ENCODE measurements at places on chromosomes 2 and 18.

DNA sequence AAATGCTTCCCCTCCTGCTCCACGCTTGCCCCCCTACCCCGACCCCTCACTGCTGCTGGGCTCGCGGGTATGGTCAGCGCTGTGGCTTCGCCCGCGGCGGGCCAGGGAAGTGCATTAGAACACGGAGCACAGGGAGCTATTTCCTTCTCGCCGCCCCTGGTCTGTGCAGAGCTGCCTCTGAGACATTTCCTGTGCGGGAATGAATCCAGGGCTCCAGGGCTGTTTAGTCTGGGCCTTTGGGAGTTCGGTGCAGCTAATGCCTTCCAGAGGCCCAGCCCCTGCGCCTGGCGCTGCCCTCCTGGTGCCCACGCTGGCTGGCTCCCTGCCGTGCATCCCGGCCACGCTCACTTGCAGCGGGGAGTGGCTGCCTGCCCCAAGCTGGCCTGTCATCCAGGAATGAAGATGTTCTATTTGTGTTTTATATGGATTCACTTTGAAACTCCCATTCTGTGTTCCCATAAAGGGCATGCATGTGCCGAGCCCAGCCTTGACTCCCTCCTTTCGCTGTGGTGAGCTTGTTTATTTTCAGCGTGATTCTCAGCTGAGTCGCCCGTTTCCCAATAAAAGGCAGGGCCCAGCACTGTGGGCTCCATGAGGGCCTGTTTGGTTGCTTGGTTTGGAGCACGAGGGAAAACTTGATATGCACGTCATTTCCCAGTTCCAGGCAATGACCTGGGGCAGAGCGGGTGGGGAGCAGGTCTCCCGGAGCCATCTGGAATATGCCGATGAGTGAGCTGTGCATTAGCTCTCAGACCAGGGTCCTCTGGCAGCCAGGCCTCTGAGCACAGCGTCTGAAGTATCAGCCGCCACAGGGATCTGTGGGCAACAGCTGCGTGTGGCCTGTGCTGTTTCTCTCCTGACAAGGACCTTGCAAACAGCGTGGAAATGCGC lies 42.7 kb downstream of the SH3RF3 start:
- no peak for DNase-seq

- no peak for DNase-seq
These were observed 43.1 kb upstream of the TGFA start for GRCh38 chr2:70596739-70597138.

- no peak for DNase-seq
These were observed 40.6 kb downstream of the ZNF516 start for GRCh38 chr18:76454418-76454817.

DNA sequence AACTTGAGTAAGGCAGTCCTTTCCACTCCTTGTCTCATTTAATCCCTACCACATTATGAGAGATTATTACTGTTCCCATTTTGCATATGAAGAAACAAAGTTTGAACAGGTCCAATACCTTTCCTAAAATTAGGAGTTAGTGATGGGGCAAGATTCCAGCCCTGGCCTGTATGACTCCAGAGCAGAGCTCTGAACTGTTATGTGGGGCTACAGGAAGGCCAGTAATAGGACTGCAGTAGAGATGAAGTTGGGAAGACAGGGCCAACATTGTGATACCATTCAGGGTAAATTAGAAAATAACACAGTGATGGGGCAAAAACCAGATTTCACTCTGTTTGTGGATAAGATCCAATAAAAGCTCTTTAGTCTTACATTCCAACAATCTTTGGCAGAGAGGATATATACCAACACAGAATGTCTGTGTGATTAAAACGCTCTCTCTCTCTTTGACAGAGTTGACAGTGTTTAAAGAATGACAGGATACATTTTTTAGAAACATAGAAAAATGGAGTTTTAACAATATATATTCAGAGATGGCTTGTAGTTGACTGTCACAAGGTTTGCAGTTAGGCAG lies 22.7 kb downstream of the KATNAL2 start:
- no peak for DNase-seq

DNA sequence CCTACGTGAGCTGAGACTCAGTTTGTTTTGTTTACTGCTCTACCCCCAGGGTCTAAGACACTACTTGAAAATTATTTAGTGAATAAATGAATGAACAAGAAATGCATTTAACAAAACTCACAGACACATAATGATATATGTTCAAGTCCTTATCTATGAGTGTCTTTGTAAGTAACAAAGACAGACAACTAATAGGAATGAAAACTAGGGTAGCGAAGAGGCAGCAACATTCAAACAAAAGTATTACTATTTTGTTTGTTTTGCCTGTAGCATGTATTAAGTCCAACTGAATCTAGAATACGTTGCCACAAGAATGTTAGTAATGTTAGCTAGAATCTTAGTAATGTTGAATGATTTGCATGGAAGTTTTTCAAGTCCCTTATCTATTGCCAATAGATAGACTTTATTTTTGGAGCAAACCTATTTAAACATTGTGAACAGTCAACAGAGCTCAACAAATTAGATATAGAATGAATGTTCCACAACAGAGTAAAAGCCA lies 144.8 kb upstream of the VWC2L start:
- no peak for DNase-seq

GRCh38 chr2:173607606-173608311 lies 253.1 kb downstream of the CDCA7 start:
- DNase-seq: no peak

DNA sequence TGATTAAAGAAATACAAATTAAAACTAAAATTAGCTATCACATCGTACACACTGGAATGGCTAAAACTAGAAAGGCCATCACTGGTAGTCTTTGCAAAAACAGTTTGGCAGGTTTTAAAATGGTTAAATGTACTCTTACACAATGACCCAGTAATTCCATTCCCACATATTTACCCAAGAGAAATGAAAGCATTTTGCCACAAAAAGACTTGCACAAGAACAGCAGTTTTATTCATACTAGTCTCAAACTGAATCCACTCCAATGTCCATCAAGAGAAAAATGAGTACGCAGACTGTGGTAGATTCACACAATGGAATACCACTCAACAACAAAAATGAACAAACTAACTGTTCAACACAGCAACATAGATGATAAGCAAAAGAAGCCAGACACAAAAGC lies 29.1 kb downstream of the SP140L start:
- DNase-seq: no peak

GRCh38 chr2:200007306-200007705 lies 51.9 kb downstream of the MAIP1 start:
- DNase-seq: no peak

GRCh38 chr2:71891719-71892422 lies 255.8 kb downstream of the CYP26B1 start:
- no peak for DNase-seq

- no peak for DNase-seq
These were observed 2.3 kb upstream of the NAPG start for GRCh38 chr18:10523544-10523943.

- peak; percentile 44 for DNase-seq
These were observed 18.0 kb downstream of the TWIST2 start for GRCh38 chr2:238865744-238866355.

DNA sequence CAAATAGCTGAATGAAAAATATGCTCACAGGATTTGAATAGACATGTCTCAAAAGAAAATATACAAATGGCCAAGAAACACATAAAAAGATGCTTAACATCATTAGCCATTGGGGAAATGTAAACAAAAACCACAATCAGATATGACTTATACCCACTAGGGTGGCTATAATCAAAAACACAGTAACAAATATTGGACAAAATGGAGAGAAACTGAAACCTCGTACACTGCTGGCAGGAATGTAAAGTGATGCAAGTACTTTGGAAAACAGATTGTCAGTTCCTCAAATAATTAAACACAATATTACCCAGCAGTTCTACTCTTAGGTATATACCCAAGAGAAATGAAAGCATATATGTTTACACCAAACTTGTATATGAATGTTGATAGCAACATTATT lies 213.0 kb downstream of the PHLPP1 start:
- no peak for DNase-seq

GRCh38 chr18:13450289-13451212 lies 232.0 kb downstream of the LDLRAD4 start:
- DNase-seq: no peak

DNA sequence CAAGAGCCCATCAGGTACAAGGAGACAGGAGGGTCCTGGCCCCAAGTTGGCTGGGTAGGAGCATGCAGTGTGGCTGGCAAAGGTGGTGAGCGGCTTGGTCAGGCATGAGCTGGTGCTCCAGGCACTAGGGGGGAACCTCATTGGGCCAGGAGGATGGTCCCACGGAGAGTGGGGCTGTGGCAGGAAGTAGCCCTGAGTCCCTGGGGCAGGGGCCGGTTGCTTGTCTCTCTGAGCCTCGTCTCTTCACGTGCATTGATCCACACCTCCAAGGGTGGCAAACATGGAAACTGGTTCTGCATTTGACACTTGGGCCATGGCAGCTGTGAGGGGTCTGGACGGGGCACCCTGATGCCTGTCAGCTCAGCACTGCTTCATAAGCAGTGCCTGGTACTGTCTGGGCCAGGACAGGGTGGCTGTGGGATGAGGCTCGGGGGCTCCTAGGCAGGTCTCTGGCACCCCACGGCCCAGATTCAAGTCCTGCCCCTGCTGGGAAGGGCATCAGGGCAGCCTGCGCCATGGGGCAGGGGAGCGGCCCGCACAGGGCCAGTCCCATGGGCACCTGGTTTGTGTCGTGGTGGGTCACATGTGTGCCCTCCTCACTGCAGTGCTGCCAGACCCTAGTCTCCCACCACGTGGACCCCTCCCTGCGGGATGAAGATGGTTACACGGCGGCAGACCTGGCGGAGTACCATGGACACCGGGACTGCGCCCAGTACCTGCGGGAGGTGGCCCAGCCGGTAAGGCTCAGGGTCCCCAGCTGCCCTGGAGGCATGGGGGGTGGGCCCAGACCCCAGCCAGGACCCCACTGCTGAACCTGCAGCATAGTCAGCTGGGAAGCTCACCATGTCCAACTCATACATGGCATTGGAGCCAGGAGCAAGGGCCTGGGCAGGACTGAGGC lies 16.4 kb downstream of the ESPNL start:
- DNase-seq: no peak

GRCh38 chr2:204453730-204454167 lies 91.5 kb upstream of the PARD3B start:
- DNase-seq: no peak

DNA sequence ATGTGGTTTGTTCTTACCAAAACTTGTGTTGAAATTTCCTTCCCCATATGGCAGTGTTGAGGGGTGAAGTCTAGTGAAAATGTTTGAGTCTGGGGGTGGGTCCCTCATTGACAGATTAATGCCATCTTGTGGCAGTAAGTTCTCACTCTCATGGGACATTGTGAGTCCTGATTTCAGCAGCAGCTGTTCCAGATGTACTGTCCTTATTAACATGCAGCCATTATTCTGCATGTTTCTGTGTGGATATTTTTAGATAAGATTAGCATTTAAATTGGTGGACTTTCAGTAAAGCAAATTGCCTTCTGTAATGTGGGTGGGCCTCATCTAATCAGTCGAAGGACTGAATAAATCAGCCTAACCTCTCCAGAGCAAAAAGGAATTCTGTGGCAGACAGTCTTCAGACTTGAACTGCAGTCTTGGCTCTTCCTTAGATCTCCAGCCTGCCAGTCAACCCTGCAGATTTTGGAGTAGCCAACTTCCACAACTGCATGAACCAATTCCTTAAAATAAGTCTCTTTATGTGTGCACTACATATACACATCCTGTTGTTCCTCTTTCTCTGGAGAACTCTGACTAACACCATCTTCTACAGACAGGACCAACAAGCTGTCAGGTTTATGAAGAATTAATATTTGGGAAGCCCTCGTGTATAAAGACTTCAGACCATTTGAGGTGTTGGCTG lies 138.7 kb upstream of the ZNF516 start:
- DNase-seq: no peak

DNA sequence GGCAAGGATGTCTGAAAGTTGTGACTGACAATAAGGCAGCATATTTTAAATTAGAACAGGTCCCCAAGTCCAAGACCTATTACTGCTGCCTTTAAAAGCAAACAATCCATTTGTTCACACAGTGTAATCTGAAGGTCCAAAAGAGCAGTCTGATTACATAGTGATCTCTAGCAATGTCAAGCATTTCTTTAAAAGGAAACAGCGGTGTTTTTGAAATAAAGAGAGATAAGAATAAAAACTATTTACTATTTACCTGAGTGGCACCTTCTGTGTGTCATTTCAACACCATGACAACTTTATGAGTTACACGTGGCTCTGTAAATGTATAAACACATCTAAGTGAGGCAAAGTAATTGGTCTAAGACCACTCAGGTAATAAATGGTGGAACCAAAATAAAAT lies 1009.9 kb upstream of the CNTNAP5 start:
- no peak for DNase-seq

DNA sequence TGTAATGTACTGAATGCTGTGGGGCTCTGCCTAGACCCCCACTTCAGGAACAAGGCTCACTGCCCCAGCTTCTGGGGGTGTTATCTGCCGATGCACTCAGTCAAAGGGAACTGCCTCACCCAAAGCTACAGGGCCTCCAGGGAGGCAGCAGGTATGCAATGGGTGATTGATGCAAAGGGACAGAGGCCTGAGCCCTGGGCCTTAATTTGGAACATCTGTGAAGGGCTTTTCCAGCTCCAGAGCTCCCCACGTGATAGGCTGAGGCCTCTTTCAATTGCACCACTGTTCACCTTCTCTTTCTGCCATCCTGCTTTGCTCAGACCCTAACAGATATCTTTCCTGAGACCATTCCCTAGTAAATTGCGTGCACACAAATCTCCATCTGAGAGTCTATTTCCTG lies 131.0 kb downstream of the ATL2 start:
- no peak for DNase-seq

DNA sequence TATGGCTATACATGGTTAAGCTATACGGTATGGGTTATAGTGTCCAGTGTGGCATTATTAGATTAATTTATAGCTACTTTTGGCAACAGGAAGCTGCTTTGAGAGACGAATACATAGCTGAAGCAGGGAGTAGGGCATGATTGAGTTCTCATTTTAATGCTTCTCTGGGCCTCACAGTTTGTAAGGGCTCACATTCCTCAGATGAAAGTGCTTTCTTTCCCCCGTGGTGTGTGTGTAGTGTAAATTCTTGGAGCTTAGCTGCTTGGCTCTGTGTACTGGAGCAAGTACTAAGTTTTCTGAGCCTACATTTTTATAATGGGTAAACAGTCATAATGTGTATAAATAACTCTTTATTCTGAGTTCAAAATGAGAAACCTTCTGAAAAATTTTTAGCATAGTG lies 173.7 kb downstream of the PTPRM start:
- no peak for DNase-seq

Measured in suprapubic skin (tissue), 4 donors.